ENCODE measurements at places on chromosomes 7 and 10. TPM values are rescaled to one million over a fixed set of nuclear protein-coding genes. Genes with fewer than 3 reads are reported as not detected.

DNA sequence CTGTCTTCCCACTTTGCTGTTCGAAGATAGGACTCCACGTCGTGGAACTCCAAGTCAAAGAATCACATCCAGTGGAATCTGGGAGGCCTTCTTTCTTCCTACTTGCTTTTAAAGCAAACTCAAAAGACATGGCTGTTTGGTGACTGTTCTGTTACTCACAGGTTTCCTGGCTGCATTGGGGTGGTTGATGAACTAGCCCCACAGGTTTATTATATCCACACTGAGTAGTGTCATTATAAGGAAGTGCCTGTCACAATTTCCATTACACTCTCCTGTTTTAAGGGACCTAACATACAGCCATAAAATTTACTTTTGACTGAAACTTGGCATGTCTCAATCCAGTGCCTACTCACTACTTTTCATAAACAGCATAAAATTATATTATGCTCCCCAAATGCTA, 287.3 kb upstream of the SP4 start:
- no peak for DNase-seq

- peak; percentile 24 for DNase-seq
Observed at GRCh38 chr10:79018521-79019011, 50.2 kb upstream of the ZMIZ1 start.

DNA sequence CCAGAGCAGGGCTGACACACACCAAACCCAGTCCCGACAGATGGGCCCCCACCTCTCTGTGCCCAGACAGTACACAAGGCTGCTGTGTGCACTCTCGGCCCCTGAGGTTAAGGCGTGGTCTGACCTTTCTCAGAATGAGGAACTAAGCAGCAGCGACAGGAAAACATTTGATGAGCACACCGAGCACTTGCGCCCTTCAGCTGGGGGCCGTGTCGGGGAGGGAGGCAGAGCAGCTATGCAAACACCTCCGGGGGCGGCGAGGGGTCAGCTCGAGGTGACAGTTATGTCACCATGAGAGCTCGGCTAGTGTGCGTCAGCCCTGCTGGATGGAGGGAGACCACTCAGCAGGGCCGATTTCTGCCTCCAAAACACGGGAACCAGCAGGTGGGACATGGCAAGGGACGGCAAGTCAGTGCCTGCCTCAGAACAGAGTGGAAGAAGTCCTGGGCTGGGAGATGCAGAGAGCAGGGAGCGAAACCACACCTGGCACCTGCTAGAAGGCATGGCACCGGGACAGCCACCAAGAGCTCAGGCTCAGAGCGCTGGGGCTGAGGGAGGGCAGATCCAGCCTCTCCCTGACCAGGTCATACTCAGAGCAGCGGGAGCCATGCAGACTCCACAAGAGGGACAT, 57.4 kb downstream of the CHST15 start:
- DNase-seq: no peak

DNA sequence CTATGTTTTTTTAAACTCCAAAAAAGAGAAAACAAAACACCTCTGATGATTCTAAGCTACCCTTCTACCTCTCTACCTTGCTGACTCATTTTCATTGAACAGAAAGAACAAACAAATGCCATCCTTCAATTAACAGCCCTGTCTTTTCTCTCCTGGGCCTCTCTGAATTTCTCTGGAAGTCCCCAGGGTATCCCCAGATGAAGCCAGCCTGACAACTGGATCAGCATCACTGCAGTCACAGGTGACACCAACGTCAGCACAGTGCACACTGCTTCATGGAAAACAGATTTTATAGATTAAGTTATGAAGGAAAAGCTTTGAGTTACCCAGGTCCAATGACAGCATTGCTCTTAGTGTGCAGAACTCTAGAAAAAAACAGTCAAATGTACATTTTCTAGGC, 5.7 kb downstream of the HUS1 start:
- no peak for DNase-seq

DNA sequence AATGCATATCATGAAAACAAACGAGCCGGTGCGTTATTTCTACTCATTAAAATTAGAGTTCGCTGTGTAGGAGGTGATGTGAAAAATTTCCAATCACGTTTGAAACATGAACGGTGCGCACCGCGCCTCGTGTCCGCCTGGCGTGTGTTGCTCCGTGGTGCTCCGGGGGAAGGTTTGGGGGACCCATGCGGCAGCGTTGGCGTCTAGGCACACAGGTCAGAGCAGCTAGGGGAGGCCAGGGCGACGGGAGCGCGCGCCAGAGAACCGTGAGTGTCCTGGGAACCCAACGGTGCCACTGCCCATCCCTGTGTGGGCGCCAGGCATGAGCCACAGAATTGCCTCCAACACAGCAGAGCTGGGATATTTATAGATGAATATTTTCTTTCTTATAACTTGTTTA, 70.6 kb upstream of the ADARB2 start:
- DNase-seq: no peak

DNA sequence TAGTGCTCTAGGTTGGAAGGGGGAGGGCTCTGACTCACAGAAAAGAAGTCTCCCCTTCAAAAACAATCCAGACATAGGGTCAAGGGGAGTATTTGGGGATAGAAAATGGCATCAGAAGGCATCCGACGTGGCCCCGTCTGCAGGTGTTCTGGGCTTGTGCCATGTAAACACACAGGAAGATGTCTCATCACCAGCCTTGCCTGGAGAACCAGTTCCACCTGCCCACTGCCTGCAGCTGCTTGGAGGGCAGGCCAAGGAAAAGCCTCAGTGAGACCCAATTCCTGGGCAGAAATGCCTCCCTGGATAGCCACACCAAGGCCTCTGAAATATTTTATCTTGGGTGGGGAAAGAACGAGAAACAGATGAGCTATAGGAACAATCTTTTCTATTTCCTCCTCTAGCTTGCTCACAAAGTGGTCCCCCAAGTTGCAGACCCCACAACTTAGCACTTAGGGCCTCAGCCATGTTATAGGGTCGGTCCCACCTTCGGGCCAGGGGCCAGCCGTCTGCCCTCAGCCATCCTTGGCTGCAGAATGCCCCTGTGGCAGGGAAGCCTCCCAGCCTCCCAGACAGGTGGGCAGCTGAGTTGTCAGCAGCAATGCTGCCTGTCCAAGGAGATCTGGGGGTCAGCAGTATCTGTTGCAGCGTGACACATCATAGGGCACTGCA, 54.3 kb upstream of the ECHDC3 start:
- peak; percentile 16 for DNase-seq

DNA sequence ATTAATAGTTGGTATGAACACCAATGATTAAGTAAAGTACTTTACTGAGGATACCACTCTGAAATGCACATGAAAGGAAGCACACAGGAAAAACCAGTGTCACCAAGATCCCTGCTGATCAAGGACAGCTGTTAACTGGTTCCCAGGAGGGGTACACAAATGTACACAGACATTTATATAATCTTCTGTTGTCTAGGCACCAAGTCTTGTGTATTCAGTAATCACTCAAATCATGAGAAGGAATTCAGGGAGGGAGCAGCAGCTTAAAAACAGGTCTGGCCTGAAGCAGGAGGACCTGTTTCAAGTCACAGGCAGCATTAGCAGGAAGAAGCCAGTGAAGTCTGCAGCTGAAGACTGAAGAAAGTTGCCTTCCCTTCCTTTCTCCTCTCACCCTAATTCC, 18.7 kb downstream of the MPP7 start:
- no peak for DNase-seq

GRCh38 chr7:39252916-39253315, 275.2 kb downstream of the POU6F2 start:
- peak; percentile 45 for DNase-seq

DNA sequence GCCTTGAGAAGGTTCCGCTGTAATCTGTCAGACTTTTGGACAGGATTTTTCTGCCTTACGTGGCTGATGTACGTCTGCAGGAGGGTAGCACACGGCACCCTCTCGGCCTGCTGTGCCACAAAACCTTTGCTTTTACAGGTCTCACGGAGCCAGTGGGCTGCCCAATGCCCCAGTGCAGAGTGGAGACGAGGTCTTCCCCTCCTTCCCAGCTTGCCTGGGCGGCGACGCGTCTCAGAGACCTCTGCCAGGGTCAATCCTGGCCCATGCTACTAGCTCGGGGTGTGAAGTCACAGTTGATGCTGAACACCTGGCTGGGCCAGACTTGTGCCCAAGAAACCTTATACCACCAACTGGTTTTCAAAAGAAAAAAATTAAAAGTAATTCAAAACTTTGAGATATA, 526.4 kb downstream of the DNAJB6 start:
- no peak for DNase-seq

- DNase-seq: no peak
Observed at GRCh38 chr10:63896992-63897391, 375.8 kb downstream of the REEP3 start.

DNA sequence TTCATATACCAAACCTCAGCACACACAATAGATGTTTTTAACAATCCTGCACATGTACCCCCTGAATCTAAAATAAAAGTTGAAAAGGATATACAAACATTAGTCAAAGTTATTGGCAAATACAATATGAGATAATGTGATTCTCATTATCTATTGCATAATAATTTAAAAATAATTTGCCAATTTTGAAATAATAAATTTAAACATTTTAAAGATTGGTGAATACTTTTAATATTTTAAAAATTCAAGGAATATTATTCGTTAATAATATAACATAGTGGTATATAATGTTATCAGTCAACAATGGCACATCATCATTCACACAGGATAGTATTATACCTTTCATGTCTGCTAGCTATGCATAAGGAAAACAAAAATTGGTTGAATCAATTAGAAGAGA, 207.0 kb upstream of the SP8 start:
- no peak for DNase-seq

GRCh38 chr7:51376420-51377092, 59.9 kb upstream of the COBL start:
- peak; percentile 94 for DNase-seq

GRCh38 chr7:20107582-20107981, 109.6 kb downstream of the MACC1 start:
- no peak for DNase-seq

GRCh38 chr7:84247591-84247990, 53.0 kb upstream of the SEMA3A start:
- DNase-seq: peak; percentile 53

GRCh38 chr10:35412900-35413491, 76.7 kb downstream of the CCNY start:
- DNase-seq: peak; percentile 88

DNA sequence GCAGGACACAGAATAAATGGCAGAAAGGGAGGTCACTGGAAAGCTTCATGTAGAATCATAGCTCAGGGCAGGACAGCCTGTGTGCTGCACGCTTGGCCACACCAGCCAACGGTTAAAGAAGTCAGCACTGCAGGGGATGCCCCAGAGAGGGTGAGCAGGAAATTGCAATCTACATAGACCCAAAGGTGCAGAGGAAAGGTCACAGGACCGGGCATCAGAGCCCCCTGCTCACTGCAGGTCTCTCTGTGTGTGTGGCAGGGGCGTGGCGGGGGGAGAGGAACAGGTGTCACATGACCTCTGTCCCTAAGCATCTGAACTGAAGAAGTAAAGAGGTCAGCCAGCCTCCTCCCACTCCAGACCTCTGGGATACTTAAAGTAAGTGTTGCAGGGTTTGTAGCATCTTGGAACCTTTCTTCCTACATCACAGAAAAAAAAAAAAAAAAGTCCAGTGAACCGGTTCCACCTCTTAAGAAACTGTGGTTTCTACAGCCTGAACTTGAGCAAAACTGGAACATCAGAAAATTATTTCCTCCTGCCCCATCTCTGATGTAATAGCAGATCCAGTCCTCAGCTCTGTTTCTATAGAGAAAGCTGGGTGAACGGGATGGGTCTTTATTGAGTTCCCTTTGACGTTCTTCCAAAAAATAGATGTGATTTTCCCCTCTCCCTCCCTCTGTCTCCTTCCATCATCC, 64.3 kb downstream of the RGS10 start:
- no peak for DNase-seq

GRCh38 chr10:93615576-93616235, 3.4 kb downstream of the PDE6C start:
- no peak for DNase-seq

GRCh38 chr7:4273566-4274230, 408.4 kb upstream of the FOXK1 start:
- no peak for DNase-seq

- DNase-seq: no peak
Observed at GRCh38 chr7:140036224-140036962, 26.4 kb downstream of the PARP12 start.

GRCh38 chr10:48613016-48613415, 8.1 kb upstream of the ARHGAP22 start:
- DNase-seq: no peak

DNA sequence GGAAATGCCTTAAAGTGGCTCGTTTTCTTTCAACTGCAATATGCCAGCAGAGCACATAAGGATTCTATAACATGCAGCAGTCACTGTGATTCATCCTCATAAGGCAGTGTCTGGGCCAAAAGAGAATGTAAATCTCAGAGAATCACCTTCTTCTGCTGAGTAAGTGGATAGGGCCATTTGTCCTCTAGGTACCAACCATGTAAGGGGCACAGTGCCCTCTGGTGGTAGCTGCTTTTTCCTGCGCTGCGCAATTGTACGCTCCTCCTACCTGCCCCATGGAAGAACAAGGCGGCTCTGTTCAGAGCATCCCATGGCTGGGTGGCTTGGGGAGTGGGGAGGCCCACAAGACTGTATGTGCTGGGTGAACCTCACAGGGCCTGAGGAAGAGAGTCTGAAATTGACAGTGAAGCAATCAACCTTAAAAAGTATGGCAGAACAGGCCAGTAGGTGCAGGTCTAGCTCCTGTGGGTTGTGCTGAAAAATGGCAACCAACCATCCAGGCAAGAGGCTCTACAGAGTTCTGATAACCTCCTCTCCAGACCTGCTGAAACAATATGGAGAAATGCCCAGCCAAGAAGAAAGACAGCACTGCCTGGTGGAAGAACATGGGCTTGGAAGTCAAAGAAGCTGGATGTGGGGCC, 78.6 kb upstream of the C10orf90 start:
- peak; percentile 76 for DNase-seq

DNA sequence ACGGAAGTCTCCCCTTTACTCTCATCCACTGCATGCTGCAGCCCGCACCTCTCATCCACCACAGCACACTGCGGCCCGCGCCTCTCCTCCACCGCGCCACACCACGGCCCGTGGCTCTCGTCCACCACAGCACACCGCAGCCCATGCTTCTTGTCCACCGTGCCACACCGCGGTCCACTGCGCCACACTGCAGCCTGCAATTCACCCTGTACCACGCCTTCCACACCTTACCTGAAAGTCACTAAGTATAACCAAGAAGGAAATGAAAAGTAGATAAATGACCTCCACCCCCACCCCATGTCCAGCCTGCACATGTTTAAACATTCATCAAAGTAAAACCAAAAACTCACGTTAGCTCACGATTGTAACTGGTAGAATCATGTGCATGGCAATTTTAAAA, 176.1 kb downstream of the DIP2C start:
- DNase-seq: no peak

GRCh38 chr7:15245831-15246230, 316.0 kb downstream of the AGMO start:
- DNase-seq: no peak

The NAT16 gene
- 0.93 TPM for total RNA-seq

The CYP3A4 gene
- not detected for total RNA-seq

The RELN gene
- total RNA-seq: 0.02 TPM

The DENND2A gene
- total RNA-seq: 5.8 TPM

The OGDH gene
- 84.1 TPM for total RNA-seq

The CUBN gene
- total RNA-seq: 0.60 TPM

The HOXA4 gene
- 2.0 TPM for total RNA-seq

The MMD2 gene
- total RNA-seq: not detected

All from A172 (cell line).